ENCODE measurements at places on chromosomes 5 and 9.
A peak's percentile ranks its signal among the peaks of the same experiment; 100 is the strongest.

DNA sequence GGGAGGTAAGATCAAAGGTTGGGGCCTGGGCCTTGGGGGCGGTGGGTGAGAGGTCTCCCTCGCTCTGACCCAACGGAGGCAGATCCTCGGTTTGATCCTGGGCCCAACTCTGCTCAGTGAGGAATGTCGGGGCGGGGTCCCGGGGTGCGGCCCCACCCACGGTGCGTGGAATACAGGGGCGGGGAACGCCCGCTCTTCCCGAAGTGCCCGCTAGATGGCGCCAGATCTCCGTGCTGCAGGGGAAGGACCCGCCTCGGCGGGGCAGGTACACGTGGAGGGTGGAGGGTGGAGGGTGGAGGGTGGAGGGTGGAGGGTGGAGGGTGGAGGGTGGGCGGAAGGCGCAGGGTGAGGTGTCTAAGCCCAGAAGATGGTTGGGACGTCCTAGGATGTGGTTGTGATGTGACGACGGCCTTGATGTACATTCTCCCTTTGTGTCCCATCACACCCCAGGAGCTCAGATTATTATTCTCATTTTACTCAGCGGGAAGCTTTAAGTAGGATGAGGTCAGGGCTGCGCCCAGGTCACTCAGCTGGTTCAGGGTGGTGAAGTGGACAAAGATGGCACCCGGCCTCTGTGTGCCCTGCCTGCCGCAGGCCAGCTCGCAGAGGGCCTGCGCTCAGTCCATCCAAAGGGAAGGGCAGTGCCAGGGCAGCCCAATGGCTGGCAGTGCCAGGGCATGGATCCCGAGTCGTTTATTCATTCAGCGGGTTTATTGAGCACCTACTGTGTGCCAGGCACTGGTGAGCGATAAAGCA lies 9.4 kb upstream of the RPS14 start:
- peak; percentile 65 for DNase-seq

DNA sequence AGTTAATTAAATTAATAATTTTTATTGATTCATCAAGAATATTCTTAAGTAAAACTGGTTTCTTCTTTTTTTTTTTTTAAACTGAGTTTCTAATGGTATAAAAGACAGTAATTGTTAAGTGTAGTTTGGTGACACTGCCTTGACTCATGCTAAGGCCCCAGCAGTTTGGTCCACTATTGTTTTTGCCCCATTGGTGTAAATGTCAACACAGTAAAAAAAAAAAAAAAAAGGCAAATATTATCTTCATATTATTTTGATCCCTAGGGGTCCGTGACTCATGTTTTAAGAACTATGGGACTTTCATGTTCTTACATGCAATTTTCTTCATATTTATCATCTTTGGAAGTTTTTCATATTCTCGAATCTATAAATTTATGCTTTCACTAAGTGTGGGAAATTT lies 29.2 kb upstream of the JAK2 start:
- no peak for DNase-seq

DNA sequence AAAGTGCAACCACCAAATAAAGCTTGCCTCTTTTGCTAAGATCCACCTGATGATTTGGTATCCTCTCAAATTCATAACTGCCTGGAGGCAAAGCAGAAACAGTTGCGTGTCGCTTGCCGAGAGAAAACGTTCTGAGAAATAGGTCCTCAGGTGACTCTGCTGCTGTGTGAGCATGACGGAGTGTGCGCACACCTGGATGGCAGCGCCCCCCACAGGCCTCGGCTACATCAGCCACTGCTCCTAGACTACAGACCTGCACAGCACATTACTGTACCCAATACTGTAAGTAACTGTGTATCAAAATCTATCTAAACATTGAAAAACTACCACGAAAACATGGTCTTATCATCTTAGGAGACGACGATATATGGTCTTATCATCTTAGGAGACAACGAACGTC lies 87.4 kb downstream of the CAMSAP1 start:
- no peak for DNase-seq

DNA sequence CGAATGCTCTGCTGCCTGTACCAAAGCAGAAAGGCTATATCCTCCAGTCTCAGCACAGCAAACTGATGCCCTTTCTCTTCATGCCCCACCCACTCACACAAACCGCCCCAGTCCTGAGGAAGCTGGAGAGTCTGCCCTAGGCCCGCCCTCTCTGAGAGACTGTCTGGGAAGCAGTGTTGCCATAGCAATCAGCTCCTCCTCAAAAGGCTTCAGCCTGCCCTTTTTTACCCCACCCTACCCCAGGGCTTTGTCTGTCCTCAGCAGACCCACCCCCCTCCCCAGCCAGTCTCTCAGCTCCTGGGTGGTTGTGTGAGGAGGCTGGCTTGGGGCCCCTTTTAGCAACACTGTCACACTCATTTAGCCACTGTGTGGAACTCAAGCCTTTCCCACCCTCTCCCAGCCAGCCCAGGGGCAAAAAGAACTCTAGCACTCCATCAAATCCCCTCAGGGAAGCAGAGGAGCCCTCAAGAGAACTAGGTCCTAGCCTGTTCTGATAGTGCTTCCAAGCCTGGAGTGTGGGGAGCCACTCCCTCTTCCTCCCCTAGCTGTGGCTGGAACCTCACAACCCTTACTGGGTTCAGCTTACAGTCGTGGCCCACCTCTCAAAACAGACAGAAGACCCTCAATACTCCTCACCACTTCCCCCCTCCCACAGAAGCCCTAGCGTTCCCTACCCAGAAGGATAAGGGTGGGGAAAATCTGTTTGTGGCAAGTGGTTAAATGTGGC lies 1.4 kb downstream of the ATOSB start:
- DNase-seq, result peak; percentile 92

DNA sequence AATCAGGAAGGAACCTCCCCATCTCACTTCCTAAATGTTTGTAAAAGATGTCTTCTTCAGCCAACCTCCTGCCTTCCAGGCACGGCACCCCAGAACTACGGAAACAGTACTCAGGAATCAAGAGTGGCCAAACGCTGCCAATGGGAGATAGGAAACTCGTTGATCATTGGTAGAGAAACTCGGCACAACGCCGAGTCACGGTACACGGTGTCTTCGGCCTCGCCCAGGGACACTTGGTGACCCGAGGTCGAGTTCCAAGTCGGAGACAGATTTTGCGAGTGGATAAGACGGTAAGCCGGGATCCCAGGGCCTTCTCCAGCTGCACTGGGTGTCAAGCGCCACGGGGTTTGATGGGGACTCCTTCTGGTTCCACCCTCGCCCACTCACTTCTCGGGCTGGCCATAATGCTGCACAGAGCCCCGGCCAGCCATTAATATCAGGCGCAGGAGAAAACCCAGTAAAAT lies 343 bp downstream of the KIAA0825 start:
- peak; percentile 93 for DNase-seq

DNA sequence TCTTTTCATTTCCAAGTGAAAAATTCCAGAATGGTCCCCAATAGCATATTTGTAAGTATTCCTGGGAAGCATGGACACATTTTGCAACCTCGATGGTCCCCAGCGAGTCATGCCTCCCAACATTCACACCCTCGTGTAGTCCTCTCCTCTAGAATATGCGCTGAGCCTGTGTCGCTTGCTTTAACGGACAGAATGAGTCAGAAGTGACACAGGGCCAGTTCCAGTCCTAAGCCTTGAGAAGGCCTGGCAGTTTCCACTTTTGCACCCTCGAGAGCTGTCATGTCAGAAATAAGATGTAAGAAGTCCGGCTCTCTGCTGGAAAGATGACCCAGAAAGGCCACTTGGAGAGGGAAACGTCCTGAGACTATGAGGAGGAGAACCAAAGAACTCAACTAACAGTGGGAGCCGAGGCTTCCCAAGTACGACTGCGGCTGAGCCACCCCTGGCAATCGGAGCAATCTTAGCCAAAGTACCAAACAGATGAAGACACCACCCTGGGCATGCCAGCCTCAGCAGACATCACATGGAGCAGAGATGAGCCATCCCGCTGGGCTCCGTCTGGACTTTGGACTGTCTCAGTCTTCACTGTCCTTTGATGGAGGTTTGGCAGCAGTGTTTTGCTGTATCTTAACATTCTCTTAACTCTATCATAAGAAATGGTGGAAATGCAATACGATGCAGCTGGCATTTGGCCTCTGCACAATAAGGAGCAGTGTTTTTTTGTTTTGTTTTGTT lies 42.6 kb upstream of the GFPT2 start:
- DNase-seq, result no peak

DNA sequence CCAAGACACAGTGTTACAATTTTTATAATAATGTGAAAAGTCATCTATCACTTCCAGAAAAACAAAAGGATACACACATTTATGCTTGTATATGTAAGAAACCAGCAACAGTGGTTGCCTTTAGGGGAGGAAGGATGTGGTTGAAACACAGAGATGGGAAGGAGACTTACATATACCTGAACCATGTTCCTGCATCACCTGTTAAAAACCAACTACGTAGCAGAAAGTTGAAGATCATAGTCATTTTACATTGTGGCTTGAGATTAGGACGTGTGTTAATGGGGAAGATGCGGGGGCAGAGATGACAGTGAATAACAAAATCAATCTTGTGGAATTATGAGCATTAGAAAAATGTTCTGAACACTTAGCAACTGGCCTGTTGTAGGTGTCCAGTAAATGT lies 307.3 kb downstream of the MLLT3 start:
- DNase-seq, result no peak

DNA sequence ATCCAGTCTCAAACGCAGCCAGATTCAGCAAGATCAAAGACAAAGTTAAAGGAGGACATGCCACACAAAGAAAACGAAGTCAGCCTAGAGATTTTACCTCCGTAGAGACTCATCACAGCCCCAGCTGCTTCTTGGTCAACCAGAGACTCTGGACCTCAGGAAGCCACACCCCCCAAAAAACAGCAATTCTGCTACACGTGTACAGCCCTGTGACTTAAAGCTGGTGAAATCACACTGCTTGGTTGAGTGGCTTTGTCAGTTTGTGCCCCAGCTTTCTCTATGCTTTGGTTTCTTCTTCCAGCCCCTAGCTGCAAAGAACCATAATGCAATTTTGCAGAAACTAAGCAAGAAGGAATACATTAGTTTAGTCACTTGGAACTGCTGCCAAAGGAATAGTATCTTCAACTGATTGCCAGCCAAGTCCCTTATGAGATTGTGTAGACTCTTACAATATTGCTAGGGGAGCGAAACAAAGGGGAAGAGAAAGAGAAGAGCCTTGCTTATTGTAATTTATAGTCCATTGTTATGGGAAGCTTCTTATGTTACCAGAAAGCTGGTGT lies 158.8 kb upstream of the ZNF462 start:
- no peak for DNase-seq

DNA sequence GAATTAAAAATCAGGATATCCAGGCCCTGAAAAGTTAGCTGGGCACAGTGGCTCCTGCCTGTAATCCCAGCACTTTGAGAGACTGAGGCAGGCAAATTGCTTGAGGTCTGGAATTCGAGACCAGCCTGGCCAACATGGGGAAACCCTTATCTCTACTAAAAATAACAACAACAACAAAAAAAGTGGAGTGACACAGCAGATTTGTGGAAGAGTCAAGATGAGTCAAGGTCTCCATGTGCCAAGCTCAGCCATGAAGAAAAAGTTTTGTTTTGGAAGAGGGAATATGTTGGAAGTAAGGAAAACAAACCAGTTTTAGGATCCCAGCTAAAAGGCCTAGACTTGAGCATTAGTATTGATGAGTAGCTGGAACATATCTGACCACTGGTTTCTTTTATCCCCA lies 14.7 kb downstream of the LRRC70 start:
- peak; percentile 35 for DNase-seq

GRCh38 chr5:12125895-12126294 lies 221.6 kb upstream of the CTNND2 start:
- DNase-seq, result no peak

GRCh38 chr5:175809531-175810121 lies 61.8 kb upstream of the CPLX2 start:
- no peak for DNase-seq

GRCh38 chr5:147963948-147964693 lies 57.8 kb upstream of the C5orf46 start:
- DNase-seq, result no peak

DNA sequence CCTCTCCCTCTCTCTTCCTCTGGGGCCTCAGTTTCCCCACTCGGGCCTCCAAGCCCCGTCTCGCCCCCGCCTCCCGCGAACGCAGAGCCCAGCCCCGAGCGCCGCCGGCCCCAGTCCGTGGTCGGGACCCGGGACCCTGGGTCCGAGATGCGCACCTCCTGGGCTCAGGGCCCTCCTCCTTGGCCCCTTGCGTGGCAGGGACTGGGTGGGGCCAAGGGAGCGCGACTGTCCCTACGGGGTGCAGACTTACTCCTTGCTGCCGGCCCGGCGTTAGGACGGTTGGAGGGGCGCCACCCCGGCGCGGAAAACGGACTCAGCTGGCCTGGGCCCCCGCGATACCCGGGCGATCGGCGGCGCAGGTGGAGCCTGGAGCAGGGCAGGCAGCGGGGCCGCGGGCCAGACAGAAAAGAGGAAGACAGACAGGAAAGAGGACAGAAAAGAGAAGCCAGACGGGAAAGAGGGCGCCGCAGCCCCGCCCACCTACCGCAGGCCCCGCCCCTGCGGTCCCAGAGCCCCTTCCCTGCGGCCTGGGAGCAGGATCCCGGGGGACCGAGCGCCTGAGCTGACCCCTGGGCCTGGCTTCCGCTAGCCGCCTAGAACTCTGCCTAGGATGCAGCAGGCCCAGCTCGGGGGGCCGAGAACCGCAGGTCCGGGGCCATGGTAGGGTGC lies at the start of gene GBGT1:
TSS of gene GBGT1 (minus strand) at position 411 of the 669 bp plus-strand sequence. CDS start 1,502 bp downstream, outside the sequence.
- DNase-seq, result peak; percentile 83

- DNase-seq, result no peak
Observed at GRCh38 chr9:92638621-92639101, 31.3 kb downstream of the IPPK start.

DNA sequence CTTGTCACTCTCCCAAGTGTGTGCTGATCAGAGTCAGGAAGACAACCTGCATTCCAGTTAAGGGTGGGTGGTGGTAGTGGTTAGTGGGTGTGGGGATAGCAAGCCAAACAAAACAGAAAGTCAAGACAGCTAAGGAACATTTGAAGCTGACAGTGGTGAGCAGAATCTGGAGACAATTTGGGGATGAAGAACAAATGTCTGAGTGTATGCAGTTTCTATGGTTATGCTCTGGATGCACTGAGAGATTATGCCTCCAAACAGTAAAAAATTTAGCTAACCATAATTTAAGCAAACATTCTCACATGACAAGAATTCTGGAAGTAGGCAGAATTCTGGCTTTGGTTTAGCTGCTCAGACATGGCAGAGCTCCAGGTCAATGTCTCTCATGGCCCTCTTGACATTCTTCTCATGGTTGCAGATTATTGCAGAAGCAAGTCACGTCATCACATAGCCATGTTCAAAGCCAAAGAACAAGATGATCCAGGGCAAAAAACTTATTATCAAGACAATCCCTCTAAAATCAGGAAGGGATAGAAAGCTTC lies 148.7 kb downstream of the LURAP1L start:
- DNase-seq, result no peak
